Spleen (tissue), 13 donors: ENCODE measurements at places on chromosomes 7 and 10. TPM values are rescaled to one million over a fixed set of nuclear protein-coding genes. Genes with fewer than 3 reads are reported as not detected.

DNA sequence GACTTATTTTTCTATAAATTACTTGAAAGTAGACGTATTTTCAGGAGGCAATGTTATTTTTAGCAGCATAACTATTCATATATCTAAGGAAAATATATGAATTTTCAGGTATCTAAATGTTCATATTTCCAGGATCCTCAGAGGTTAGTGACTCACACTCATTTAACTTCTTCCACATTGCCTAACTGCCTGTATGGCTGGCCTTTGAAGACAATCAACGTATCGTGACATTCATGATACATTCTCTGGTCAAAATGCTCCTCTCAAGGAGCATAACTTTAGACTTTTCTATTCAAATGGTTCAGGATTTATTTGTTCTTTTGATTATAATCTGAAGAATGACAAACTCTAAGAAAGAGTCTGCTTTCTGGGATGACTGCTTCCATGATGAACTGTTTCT lies 89.3 kb downstream of the SEMA3C start:
- H3K27me3 ChIP-seq, result no peaks in the 10 kb centered on the region
- peak overlapping the region; percentile 78 for H3K27ac ChIP-seq
- H3K4me3 ChIP-seq, result no peak overlapping the region
- no peak for DNase-seq
- no peaks in the 10 kb centered on the region for H3K36me3 ChIP-seq
- H3K4me1 ChIP-seq, result no peaks in the 10 kb centered on the region

DNA sequence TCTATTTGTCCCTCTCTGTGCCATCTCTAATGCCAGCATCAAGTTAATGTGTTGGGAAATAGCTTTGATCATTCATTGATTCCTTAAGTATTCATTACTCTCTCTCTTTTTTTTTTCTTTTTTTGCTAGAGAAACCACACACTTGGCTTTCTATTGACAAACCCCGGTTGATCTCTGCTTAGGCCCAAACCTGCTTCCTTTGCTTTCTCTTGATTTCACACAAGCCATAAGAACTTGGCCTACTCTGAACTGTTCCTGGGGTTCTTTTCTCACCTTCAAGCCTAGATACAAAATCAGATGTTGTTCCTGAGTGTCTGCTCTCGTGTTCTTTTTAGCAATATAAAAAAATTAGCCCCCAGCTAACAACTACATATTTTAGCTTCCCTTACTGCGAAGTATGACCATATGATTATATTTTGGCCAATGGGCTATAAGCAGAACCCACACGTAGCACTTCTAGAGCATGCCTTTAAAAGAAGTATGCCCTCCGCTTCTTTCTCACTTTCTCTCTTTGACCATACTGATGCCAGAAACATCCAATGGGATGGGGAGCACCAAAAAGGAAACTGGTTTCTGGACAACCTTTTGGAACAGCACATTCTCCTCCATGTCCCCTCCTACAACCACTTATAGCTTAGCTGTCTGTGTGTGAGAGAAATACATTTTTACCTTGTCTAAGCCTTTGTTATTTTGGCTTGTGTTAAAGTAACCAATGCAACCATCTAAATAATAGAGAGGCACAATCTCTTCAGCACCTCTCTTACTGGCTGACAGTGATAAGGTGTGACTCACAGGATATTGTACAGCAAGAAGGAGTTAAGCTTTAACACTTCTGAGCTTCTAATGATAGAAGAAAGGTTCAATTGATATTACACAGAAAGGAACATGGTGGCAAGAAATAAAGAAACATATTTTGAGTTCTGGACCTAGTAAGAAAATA lies 96.6 kb upstream of the LRRN3 start:
- no peaks in the 10 kb centered on the region for H3K4me1 ChIP-seq
- H3K36me3 ChIP-seq, result no peaks in the 10 kb centered on the region
- H3K27me3 ChIP-seq, result no peaks in the 10 kb centered on the region
- DNase-seq, result no peak
- H3K27ac ChIP-seq, result no peak overlapping the region
- no peak overlapping the region for H3K4me3 ChIP-seq

Gene ELOVL3
- total RNA-seq, result not detected

Gene ADRB1
- 3.6 TPM for total RNA-seq

DNA sequence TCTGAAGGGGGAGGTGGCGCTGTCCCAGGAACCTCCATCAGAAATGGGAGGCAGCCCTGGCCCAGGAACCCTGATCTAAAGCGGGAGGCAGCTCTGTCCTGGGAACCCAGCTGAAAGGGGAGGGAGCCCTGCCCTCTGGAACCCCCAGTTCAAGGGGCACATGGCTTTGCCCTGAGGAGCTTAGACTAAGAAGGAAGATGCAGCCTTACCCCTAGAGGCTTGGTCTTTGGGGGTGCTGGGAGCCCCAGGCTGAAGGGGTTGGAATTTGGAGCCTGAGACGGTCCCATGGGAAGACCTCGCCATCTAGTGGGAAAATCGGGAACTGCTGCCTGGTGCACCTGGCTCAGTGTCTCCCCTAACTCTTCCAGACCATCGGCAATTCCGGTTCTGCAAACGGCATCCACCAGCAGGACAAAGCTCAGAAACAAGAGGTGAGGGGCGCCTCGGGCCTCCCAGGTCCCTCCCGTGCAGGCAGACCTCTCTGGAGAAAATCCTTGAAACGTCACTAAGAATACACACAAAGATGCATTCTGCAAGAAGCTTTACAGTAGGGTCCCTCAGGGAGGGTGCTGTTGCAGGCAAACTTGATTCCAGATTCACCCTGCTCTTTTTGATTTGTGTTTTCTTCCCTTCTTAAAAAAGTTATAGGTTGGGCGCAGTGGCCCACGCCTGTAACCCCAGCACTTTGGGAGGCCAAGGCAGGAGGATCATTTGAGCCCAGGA lies 52.4 kb upstream of the GTF2IRD1 start:
- DNase-seq, result peak; percentile 86

DNA sequence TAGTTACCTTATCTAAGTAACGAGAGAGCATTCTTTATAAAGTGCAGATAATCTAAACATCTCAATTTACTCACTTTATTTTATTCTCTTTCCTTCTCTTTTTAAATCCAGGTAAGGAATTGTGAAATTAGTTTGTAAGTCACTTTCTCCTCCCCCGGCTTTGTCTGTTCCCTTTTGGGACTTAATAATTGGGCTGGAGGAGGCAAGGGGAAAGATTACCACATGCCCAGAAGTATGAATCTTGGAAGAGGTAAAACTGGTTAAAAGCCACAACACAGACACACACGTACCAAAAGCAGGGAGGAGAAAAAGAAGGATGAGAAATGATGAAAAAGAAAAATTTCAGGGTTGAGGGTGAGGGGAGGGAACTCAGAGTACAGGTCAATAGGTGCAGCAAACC lies 63.3 kb upstream of the LRRC17 start:
- H3K27ac ChIP-seq, result no peak overlapping the region
- no peaks in the 10 kb centered on the region for H3K36me3 ChIP-seq
- no peak for DNase-seq
- H3K27me3 ChIP-seq, result no peaks in the 10 kb centered on the region

DNA sequence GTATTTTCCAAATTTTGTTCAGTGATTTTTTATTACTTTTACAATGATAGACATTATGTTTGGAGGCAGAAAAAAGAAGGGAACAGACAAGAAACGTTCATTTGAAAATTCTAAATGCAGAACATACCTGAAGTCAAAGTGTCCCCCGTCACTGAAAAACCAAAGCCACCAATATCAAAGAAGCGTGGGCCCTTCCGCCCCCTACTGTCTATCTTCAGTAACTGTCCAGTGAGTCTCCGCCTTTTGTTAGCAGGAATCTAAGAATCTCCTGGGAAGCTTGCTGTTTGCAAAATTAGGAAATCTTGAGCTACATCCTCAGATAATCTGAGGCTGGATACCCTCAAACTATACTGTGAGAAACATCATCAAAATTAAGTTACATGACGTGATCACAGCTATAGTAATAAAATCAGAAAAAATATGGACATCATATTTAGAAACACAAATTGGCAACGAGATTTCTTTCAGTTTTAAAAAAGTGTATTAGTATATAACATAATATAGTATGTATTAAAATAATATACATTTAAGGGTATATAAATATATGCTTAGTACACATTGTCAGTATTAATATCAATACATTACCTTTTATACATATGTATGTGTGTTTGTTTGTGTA lies 169.3 kb upstream of the AKR1E2 start:
- peak; percentile 76 for DNase-seq
- H3K36me3 ChIP-seq, result no peaks in the 10 kb centered on the region
- no peaks in the 10 kb centered on the region for H3K27me3 ChIP-seq
- no peak overlapping the region for H3K4me3 ChIP-seq
- no peak overlapping the region for H3K27ac ChIP-seq

DNA sequence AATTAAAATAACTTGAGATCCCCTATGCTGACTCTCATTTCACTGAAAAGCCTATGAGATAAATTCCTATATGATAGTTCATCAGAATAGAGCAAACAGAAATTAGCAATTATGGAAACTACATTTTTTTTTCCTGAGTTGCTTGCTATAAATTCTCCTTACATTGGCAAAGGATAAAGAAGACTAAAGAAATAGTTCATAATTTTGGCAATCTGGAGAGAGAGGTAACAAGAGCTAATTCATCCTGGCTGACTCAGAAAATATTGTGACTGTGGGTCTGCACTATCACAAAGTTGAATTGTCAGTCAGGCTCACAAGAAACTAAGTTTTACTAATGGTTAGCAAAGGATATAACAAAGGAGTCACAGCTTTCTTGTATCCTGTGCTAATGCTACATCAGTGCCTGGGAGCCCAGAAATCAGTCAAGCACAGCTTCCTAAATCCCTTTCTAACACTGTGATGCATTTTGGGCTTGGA lies 483.0 kb downstream of the MAGI2 start:
- no peaks in the 10 kb centered on the region for H3K4me1 ChIP-seq
- no peak overlapping the region for H3K4me3 ChIP-seq
- H3K36me3 ChIP-seq, result no peaks in the 10 kb centered on the region
- no peak overlapping the region for H3K27ac ChIP-seq

GRCh38 chr7:1123715-1124114 lies 35.8 kb downstream of the GPER1 start:
- H3K27me3 ChIP-seq, result no peaks in the 10 kb centered on the region
- DNase-seq, result no peak
- H3K4me3 ChIP-seq, result peak overlapping the region; percentile 9

DNA sequence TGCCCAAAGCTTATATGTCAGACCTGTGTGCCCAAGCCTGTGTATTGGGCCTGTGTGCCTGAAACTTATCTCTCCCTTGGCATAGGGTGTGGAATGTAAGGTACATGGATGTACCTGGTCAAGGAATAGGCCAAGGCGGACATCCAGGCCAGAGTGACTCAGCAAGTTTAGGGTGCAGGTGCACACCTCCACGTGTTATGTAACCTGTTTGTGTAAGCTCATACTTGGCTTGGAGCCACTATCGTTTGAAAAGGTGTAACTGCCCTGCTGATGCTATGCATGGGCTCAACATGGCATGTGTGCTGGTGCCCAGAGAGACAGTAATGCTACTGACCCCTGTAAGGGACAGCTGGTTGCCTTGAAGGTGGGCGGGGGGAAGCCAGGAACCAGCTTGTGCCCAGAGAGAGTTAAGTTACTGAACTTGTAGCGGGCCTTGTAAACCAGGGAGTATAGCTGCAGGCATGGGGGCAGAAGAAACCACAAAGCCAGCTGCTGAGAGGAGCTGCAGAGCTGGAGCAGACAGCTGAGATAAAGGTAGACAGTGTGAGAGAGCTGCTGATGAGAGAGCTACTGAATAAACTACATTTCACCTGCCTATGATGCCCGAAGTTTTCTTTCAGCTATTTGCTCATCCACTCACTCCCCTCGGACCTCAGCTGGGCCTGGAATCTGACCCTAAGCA lies 656.4 kb upstream of the ZWINT start:
- no peak overlapping the region for H3K4me3 ChIP-seq
- no peaks in the 10 kb centered on the region for H3K36me3 ChIP-seq
- DNase-seq, result peak; percentile 68
- H3K4me1 ChIP-seq, result no peaks in the 10 kb centered on the region
- H3K27ac ChIP-seq, result no peak overlapping the region
- no peaks in the 10 kb centered on the region for H3K27me3 ChIP-seq

Gene PTF1A
- not detected for total RNA-seq

Gene POLR2J3
- total RNA-seq, result 38.8 TPM

- no peak overlapping the region for H3K27ac ChIP-seq
- no peaks in the 10 kb centered on the region for H3K4me1 ChIP-seq
- H3K4me3 ChIP-seq, result no peak overlapping the region
- DNase-seq, result no peak
- H3K27me3 ChIP-seq, result no peaks in the 10 kb centered on the region
These were observed 175.2 kb downstream of the TPST1 start for GRCh38 chr7:66380272-66380888.

- no peaks in the 10 kb centered on the region for H3K4me1 ChIP-seq
- H3K4me3 ChIP-seq, result no peak overlapping the region
- no peak overlapping the region for H3K27ac ChIP-seq
- H3K27me3 ChIP-seq, result no peaks in the 10 kb centered on the region
These were observed 286.2 kb downstream of the RPS24 start for GRCh38 chr10:78319841-78320240.

GRCh38 chr7:136523571-136523970 lies 344.9 kb upstream of the CHRM2 start:
- H3K27me3 ChIP-seq, result no peaks in the 10 kb centered on the region
- DNase-seq, result no peak
- no peaks in the 10 kb centered on the region for H3K36me3 ChIP-seq
- no peak overlapping the region for H3K4me3 ChIP-seq
- H3K4me1 ChIP-seq, result no peaks in the 10 kb centered on the region
- H3K27ac ChIP-seq, result no peak overlapping the region

DNA sequence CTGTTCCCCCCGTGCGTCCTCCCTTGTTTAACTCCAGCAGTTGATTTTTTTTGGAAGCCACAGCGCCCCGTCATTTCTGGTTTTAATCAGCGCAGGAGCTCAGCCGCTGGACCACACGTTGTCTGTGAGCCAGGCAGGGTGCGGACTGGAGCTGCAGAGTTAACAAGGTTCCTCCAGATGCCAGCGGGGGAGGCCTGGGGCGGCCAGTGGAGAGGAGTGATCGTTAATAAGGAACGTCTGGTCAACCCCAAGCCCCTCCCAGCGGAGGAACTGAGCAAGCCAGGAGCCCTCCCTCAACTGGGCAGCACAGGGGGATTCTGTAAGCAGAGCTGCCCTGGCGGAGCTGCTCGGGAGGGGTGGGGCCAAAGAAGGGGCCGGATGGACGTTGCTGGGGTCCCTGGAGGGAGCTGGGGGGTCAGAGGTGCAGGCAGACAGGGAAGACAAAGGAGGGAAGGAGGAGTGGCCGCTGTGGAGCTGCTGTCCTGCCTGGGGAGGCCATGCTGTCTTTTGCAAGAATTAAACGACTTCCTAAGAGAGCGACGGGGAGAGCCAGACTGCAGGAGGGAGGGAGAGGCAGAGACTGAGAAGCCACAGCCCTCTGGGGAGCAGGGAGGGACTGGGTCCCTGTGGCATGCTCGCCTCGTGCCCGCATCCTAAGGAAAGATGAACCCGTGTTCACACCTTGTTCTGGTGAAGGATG lies 537.1 kb upstream of the FOXK1 start:
- H3K36me3 ChIP-seq, result no peaks in the 10 kb centered on the region
- H3K4me1 ChIP-seq, result no peaks in the 10 kb centered on the region
- no peaks in the 10 kb centered on the region for H3K27me3 ChIP-seq
- H3K4me3 ChIP-seq, result peak overlapping the region; percentile 14
- H3K27ac ChIP-seq, result no peak overlapping the region

Gene SLC18A3
- total RNA-seq, result not detected

GRCh38 chr10:114181971-114182370 lies 2.8 kb downstream of the TDRD1 start:
- no peak overlapping the region for H3K4me3 ChIP-seq
- DNase-seq, result no peak
- H3K27ac ChIP-seq, result no peak overlapping the region
- no peaks in the 10 kb centered on the region for H3K4me1 ChIP-seq
- no peaks in the 10 kb centered on the region for H3K36me3 ChIP-seq
- no peaks in the 10 kb centered on the region for H3K27me3 ChIP-seq

- no peaks in the 10 kb centered on the region for H3K4me1 ChIP-seq
- no peaks in the 10 kb centered on the region for H3K27me3 ChIP-seq
- H3K4me3 ChIP-seq, result no peak overlapping the region
- H3K36me3 ChIP-seq, result peaks cover 9% of the 10 kb centered on the region
- no peak overlapping the region for H3K27ac ChIP-seq
- DNase-seq, result no peak
These were observed 153.0 kb upstream of the FGFR2 start for GRCh38 chr10:121751191-121751760.
